ENCODE measurements at places on chromosomes 4 and X.
A peak's percentile ranks its signal among the peaks of the same experiment; 100 is the strongest.

- DNase-seq = peak; percentile 88
Measured at GRCh38 chrX:1391370-1391706, 575 bp downstream of the SLC25A6 start.

DNA sequence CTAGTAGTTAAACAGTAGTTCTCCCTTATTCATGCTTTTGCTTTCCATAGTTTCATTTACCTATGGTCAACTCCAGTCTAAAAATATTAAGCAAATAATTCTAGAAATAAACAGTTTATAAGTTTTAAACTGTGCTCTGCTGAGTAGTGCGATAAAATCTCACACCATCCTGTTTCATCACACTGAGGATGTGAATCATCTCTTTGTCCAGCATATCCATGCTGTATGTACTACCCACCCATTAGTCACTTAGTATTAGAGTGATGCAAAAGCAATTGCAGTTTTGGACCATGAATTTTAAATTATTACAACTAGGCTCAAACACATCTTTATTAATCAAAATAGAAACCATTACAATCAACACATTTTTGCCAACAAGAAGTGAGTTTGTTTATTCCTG, 187.4 kb downstream of the TEX13C start:
- no peak for DNase-seq

DNA sequence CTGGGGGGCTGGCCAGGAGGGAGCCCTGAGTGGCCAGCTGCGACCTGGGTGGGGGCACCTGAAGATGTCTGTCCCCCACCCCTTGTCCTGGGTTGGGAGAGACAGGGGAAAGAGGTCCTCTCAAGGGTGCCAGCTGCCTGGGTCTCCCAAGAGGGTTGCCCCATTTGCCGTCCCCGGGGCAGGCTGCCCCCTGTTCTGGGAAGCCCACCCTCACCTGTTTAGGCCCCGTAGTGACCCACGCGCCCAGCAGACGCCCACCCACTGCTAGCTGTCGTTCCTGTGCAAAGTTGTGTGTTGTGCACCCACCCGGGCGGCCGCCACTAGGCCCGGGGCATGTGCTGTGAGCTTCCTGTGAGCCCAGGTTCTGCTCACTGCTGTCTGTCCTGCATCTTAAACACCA, 25.5 kb upstream of the PNMA3 start:
- DNase-seq = no peak

DNA sequence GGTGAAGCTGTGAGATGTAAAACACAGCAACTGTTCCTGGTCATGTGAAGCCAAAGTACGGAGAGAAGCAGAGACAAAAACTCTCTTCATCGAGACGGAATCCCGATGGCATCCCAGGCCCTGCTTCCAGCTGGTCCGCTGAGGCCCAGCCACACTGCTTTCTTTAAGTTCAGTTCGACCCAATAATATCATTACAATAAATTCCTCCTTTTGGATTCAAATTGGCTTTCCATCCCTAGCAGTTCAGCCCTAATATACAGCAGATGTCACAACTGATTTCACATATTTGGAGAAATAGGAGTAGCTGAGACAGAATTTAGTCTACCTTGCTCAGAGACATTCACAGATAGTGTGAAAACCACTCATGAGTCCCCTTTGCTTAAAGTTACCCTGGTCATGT, 98.3 kb upstream of the SPRY1 start:
- DNase-seq = no peak

- DNase-seq = no peak
Measured at GRCh38 chr4:53706422-53707032, 115.2 kb upstream of the LNX1 start.

- no peak for DNase-seq
Measured at GRCh38 chr4:172876394-172876793, 292.2 kb upstream of the GALNT7 start.

- DNase-seq = no peak
Measured at GRCh38 chr4:31917334-31917733, 1197.2 kb downstream of the PCDH7 start.

GRCh38 chr4:51931461-51931860, 88.5 kb downstream of the DCUN1D4 start:
- DNase-seq = no peak

DNA sequence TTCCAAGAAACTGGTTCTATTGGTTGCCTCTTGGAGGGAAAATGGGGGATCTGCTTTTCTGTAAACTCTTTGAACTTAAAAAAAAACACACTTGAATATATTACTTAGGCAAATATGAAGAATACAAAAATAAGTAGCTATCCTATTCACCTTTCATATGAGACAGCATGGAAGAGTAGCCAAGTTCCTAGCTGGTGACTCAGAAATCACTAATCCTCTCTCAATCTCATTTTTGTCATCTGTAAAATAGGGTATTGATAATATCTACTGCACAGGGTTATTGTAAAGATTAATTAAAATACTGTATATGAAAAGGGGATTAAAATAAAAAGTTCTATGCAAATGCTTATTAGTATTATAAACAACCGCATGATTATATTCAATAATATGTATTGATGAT, 12.7 kb downstream of the MGARP start:
- DNase-seq = no peak

DNA sequence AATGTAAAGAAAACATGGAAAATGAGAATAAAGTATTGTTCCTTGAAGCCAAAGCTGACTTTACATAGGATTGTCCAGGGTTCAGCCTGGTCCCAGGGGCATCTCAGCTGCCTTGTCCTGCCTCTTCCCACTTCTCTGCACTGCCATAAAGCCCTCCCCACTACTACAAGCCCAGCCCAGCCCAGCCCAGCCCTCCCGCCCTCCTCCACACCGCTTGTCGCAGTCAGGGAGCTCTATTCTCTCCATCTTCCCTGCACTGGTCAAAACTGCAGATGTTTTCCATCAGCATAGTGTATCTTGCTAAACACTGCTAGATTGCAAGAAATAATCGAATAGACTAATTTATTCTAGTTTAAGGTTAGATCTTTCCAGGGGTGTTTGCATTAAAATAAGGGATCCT, 100.3 kb downstream of the TENM3 start:
- no peak for DNase-seq

DNA sequence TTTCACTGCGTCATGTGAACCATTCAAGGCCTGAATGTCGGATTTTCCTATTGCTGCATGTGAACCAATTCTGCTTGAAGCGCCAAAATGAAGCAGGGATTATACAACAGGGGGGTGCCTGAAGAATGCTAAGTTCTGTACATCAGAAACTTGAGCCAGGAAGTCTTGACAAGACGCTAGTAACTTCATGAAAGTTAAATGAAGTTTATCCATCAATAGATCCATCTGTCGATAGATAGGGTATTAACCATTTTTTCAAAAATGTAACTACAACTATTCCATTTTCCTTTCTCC, 590 bp upstream of the NAF1 start:
- DNase-seq = no peak

GRCh38 chrX:151985955-151986354, 11.5 kb upstream of the GABRE start:
- DNase-seq = no peak

DNA sequence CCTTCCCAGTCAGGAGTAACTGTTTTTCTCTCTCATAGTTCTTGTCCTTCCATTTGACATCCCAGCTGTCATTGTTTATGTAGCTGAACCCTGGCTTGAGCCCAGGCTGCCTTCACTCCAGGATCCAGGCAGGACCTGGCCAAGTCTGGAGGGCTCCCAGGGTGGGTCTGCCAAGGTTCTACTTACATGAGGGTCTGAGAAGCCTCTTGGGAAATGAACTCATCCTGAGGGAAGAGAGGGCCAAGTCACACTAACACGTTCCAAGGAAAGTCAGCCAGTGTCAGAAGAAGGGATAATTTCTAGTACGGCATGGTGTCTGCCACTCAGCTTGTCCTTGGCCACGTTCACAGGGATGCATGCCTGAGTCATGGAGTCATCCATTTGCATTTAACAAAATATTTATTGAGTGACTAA, 54.8 kb upstream of the SRD5A3 start:
- no peak for DNase-seq

DNA sequence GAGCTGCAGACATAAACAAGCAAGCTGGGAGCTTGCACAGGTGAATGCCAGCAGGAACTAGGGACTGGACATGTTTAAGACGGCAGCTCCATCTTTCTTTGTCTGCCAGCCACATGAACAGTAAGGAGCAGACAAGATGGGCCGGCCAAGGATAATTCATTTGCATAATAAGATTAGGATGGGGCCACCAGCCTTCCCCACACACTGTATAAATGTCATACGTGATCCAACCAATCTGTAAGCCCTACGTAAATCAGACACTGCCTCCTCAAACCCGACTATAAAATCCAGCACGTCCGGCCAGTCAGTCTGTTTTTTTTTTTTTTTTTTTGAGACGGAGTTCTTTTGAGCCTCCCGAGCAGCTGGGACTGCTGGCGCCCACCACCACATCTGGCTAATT, 75.6 kb upstream of the BOD1L1 start:
- no peak for DNase-seq

DNA sequence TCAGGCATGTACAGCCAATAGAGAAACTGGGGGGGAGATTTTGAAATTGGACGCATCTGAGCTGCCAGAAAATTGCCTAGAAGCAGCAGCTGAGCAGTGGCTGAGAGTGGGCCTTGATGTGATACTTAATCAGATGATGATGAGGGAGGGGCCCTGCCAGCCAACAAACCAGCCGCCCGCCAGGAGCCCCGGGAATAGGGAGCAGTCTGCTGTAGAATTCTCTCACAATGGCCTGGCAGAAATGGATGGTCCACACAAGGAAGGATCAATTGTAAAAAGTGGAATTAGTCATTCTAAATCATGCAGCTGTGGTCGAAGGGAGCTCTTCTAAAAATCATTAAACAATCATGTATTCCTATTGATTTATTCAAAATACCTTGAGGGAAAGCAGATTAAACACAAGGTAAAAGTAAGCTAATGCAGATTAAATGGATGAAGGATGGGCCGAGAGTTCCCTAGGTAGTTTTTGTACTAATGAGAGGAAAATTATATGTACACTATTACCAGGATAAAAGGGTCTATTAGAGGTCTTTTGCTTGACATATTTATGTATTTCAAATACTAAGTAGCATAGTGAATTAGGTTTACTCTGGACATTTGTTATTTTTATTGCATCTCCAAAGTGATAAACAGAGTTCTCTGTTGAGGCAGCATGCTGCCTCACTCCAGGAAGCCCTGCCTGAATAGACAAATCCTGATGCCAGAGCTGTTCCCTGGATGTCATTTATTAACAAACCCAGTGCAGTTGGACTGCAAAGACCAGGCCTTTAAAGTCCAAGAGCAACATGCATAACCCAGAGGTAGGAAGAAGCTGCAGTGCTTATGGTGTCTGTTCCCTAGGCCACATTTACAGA, 91.3 kb downstream of the NKX6-1 start:
- DNase-seq = no peak

- DNase-seq = peak; percentile 40
Measured at GRCh38 chr4:175671491-175671934, 140.6 kb downstream of the GPM6A start.

DNA sequence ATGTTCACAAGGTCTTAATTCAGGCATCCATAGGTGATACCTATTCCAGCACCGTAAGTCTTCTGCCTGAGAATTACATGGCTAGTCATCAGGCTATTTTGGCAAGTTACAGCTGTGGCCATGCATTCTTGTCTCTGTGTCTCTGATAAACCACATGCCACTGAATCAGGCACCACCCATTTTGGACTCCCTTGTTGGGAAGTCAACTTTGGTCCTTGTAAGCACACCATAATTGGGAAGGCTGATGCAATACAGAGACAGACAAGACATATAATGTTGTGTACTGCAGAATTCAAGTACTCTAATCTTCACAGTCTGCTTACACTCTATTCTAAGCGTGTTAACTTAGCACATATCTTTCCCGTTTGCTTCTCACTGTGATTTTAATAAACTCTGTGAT, 483.7 kb upstream of the FTHL17 start:
- DNase-seq = no peak

DNA sequence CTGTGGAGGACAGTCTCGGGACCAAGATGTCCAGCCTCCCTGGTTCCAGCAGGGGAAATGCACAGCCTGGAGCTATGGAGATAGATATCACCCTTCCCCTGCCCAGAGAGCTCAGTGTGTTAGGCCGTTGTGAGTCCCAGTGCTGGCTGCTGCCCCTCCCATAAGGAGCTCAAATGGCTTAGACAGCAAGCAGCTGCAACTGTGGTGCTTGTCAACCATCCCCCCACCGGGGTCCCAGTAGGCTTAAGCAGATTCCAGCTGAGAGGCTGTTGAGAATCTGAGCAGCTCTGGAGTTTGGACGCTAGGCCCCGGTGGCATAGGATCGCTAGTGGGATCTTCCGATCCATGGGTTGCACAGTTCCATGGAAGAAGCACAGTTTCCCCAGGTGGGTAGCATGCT, 181.8 kb upstream of the POF1B start:
- no peak for DNase-seq

DNA sequence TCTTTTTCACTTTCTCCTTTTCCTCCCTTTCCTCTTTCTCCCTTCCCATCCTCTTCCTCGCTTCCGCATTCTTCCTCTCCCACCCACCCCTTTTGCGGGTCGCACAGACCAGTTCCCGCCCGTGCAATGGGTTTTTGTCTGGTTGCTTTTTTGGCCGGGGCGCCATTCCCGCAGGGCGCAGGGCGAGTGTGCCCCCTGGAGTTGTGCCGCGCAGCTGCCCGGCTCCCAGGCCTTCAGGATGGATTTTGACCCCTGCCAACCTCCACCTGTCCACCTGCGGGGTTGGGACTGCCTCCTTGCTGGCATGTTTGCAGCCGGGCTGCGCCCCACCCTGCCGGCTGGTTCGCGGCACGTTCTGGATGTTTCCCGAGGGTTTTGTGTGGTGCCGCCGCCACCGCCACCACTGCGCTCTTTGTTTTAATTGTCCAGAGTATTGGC, 578 bp upstream of the SEL1L3 start:
- no peak for DNase-seq

DNA sequence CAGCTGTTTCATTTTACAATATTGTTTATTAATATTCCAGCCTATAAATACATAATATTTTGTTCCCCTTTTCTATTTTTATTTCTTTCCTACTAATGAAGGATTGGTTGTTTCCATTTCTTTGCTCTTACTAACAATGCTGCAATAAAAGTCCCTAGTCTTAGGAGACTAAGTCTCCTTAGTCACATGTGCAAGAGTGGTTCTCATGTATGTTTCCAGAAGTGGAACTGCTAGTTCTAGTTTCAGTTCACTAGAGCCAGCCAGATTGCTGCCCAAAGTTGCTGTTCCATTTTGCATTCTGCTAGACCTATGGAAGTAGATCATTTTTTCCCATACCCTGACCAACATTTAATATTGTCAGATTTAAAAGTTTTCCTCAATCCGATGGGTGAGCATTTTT, 44.3 kb downstream of the CNGA1 start:
- no peak for DNase-seq

DNA sequence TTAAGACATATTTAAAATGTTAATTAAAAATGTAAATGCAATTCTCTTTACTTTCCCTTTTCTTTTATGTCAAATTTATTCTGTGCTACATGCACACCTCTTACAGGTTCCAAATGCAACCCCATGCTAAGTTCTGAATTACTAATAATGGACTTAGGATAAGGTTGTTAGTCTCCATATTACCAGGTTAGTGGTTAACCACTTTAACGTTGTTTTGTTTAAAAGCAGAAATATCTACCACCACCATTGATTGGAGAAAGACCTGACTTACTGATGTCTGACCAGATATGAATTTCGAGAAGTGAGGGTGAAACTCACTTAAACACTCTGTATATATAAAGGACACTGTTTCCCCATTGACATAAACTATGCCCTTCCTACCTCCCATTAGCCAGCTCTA, 6.9 kb upstream of the TRPC3 start:
- no peak for DNase-seq
